ENCODE measurements at places on chromosomes 11 and 22.

GRCh38 chr11:118572061-118572980 lies at the start of gene ARCN1:
Gene ARCN1 (plus strand): TSS chr11:118572409. CDS start chr11:118572548, 139 bp downstream.
- DNase-seq: peak; percentile 43

GRCh38 chr11:119918347-119918746 lies 189.3 kb upstream of the NECTIN1 start:
- no peak for DNase-seq

GRCh38 chr11:102382384-102382783 lies 35.4 kb downstream of the BIRC2 start:
- no peak for DNase-seq

DNA sequence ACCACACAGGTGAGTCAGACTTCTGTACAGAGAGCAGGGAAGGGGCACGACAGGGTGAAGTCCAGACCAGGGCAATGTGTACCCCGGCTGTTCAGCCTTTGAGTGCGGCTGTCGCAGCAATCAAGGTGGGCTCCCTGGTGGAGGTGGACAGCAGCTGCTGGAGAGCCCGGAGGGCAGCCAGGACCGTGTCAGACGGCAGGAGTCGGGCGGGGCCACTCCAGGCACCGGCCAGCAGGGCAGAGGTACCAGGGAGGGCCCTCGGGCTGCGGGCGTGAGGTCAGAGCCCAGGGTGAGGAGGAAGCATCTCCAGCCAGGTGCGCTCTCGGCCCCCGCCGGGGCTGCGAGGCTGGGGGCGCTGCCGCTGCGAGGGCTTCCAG lies 802 bp upstream of the PIM3 start:
- no peak for DNase-seq

DNA sequence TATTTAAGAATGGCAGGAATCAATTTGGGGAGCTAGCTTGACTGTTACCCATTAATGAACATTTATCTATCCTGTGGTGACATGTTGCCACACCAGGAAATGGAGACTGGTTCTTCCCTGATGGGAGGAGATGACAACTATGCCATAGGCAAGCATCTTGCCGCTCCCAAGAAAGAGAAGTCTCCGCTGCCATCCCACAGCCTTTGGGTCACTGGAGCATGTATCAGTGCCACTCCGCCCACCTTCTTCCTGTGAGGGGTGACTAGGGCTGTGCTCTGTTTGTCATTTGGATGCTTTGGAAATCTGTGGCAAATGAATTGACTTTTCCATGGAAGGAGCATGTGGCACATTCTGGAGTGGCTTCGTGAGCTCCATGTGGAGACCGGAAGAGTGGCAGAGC lies 6.5 kb downstream of the STIP1 start:
- DNase-seq: no peak

DNA sequence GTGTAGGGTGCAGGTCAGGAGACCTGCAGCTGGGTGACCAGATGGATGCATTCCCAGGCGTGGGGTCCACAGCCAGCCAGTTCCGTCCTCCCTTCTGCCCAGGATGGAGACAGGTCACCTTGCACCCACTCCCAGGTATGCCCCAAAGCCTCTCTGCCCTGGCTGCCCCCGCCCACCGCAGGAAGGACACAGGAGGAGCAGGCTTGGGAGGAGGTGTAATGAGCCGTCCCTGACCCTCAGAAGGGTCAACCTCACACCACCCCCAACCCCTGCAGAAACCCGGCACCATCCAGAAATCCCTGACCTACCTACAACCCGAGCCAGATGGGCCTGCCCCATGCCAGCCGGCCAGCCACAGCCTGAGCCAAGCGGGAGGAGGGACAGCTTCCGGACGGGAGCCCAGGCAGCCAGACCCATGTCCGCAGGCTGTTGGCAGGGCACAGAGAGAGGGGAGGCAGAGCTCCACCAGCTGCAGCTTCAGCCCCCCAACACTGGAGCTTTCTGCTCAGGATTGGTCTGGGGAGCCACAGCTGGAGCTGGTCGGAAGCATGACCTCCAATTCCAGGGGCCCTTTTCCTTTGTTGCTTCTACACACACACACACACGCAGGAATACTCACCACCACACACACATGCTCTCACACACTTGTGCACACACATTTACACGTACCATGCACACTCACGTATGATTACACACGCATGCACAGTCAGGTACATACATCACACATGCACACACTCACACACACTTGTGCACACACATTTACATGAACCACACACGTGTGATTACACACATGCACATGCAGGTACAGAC lies 5.3 kb downstream of the IFITM10 start:
- DNase-seq: no peak

DNA sequence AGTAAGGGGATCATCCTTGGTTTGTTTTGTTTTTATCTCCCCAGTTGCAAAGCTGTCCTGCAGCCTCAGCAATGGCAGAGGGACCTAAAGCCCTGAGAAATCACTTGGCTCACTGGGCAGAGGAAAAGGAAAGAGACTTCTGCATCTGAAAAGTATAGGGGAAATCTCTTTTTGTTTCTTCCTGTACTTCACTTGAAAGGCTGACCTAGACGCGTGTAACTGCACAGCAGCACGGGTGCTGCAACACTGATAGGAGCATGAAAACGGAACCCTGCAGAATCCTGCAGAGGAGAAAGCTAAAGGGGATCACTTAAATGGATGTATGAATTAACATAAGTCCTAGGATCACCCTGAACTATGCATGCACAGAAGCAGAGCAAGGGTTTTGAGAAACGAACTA lies 2.0 kb upstream of the PIWIL3 start:
- DNase-seq: no peak

DNA sequence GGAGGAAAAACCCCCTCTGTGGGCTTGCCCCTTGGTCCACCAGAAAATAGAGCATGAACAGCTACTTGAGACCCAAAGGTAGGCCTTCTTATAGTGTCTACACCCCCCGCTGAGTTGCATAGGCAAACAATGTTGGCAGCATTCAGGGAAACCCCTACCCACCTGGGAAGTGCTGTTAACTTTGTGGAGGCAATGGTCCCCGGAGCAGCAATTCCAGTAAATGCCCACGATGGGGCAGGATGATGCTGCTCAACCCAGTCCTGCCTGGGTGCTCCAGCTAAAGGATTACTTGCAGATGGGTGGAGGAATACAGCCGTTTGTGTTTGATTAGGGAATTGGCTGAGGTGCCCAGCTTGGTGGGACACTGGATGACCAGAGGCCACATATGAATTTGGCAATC lies 381.3 kb upstream of the ANO5 start:
- DNase-seq: no peak

DNA sequence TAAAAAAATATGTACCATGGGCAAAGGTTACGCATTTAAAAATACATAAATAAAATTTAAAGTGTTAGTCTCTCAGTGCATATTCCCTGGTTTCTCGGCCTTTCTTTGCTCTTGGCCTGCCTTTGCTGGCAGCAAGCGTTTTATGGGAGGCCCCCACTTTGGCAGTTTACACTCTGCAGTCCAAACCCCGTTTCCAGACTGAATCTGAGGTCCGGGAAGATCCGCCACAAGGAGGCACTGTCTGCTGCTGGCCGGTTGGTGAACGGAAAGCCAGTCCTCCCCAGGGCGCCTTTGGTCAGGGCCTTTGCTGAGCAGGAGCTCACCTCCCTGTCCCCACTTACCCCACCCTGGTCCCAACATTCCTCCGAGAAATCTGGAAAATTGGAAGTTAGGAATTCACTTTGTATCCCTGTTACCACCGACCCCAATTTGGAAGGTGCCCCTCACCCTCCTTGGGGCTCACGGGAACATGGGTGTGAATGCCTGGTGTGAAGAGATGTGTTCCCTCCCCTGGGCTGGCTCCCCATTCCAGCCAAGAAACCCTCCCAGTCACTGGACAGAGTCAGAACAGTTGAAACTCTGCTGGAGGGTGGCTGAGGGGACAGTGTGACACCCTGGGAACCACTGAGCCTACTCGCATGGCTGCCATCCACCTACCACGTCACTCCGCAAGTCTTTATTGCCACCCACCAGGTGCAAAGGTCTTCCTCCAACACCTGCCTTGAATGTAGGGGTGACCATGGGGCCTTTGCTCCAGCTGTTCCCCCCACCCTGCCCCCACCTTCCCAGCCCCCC lies 9.4 kb upstream of the SF1 start:
- DNase-seq: no peak

DNA sequence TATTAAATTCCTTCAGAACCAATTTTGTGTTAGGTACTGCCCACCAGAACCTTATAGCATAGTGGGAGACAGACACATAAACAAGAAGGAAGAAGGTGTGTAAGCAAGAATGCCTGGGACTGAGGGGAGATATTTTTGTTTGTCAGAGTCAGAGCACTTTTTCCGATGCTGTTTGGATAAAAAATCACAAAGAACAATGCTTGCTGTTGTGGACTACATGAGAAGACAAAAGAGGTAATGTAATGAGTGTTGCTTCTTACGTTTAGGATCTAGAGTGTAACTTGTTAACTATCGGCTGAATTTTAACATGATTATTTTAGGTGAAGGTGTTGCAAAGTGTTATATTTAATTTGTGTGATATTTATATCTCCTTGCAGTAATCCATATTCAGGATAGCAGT lies 84.9 kb downstream of the ATM start:
- DNase-seq: no peak

GRCh38 chr11:88327462-88328143 lies 9.9 kb downstream of the CTSC start:
- no peak for DNase-seq

DNA sequence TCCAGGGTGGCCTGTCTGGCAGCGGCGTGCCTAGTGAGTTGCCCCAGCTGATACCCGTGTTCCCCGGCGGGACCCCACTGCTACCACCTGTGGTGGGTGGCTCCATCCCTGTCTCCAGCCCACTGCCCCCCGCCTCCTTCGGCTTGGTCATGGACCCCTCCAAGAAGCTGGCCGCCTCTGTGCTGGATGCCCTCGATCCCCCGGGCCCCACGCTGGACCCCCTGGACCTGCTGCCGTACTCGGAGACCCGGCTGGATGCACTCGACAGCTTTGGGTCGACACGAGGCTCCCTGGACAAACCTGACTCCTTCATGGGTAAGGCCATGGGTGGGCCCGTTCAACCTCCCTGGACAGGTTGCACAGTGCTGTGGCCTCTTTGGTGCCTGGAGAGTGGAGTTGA lies 38.5 kb downstream of the ZC3H7B start:
- DNase-seq: no peak

DNA sequence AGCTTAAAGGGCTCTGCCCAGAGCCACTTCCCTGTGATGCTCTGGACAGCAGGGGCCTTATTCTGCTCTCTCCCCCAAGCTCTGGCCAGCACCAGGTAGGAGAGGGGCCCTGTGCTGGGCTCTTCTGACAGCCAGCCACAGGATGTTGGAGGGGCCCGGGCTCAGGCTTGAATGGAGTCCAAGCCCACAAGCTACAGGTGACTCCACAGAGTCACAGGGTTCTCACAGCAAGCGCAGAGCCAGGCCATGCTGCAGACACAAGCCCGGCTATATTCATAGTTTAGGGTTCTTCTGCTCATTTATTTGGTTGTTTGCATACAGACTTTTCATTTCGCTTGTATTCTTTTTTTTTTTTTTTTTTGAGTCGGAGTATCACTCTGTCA lies 1392.8 kb downstream of the BRD1 start:
- no peak for DNase-seq

- no peak for DNase-seq
Observed at GRCh38 chr22:30979932-30980331, 10.9 kb downstream of the TUG1 start.

- no peak for DNase-seq
Observed at GRCh38 chr22:36512991-36513390, 6.2 kb upstream of the FOXRED2 start.

DNA sequence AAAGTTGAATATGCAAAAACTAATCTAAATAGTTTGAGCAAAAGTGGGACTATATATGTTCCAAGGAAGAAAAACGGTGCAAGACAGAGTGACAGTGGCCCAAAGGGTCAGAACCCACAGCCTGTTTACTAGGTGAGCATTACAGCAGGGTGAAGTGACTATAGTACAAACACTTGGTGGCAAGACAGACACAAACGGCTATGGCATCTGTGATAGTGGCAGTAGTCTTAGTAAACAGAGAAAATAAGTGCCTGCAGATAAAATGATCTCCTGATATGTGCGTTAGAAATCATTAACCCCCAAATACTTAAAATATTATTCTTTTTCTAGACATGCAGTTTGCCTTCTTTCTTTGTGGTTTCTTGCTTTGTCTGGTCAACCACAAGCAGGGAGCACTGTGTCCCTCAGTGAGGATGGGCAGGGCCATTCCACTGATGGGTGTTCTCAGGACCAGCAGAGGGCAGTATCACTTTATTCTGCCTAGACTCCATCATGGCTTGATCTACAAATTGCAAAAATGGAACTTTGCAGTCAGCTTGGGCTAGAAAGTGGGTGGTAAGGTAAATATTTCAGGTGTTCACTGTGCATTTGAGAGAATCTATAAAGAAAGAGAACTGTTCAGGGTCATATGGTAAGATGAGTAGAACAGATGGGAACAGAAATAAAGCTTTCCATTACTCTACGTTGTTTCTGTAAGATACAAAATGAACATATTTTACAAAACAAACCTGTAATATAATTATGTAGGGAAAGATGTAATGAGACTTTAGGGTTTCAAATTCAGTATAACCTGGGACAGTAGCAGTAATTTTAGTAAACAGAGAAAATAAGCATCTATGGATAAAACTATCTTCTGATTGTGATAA lies 198.2 kb downstream of the SWAP70 start:
- DNase-seq: peak; percentile 56

GRCh38 chr22:25125693-25126357 lies 73.8 kb upstream of the CRYBB3 start:
- DNase-seq: no peak

- DNase-seq: no peak
Observed at GRCh38 chr11:132123854-132124835, 753.7 kb downstream of the NTM start.

GRCh38 chr11:2899080-2899783 lies 13.7 kb upstream of the CDKN1C start:
- DNase-seq: no peak

DNA sequence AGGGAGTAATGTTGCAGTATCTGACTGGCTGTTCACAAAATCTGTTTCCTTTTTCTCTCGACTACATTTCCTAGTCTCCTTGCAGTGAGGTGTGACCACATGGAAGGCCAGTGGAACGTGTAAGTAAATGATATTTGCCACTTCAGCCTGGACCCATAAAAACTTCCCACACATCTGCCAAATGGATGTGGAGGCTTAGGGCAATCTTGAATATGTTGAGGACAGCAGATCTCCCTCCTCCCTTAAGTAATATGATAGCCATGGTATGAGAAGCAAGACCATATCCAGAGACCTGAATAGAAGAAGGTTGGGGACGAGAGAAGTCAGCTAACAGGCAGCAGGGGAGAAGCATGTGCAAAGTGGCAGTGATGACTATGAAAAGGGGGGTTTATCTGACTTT lies 33.0 kb upstream of the C11orf87 start:
- DNase-seq: no peak

GRCh38 chr11:69563946-69564775 lies 76.8 kb upstream of the CCND1 start:
- DNase-seq: no peak

All from smooth muscle cell of the brain vasculature (primary cell).